T-helper 9 cell (primary cell): ENCODE measurements at places on chromosomes 7 and 10.

DNA sequence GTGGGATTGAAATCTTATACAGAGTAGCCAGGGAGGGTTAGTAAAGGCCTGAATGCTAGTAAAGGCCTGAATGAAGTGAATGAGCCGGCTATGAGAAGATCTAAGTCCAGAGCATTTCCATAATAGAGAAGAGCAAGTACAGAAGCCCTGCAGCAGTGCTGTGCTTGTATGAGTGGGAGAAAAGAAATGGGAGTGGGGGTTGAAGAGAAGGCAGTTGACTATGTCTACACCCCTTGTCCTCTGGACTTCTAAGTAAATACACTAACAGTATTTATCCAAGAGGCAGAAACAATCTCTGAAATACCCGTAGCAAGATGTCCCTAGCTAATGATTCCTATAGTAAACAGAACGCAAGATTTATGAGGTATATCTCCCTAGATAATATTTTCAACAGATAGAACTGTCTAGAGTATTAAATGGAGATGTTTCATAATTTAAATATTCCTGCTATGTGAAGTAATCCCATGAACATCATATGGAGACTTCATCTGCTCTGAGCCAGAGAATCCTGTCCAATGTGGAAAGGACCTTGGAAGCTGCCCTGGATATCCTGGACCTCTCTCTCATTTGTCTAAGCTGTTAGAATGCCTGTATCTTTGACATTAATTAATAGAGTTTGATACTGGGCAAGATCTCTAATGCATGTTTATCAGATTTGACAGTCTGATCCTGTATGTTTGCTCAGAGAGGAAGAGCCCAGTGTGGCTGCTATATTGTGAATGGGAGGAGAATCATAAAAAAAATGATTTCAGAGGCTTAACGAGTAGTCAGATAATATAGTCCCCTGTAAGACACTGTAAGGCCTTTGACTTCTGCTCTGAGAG is 171.6 kb downstream of the LRRN3 start:
- DNase-seq: no peak

GRCh38 chr7:99079104-99079503 is 64.8 kb downstream of the SMURF1 start:
- DNase-seq: no peak

GRCh38 chr7:14321947-14322346 is 332.5 kb upstream of the ETV1 start:
- DNase-seq: no peak

GRCh38 chr7:158265743-158266080 is 321.9 kb downstream of the PTPRN2 start:
- DNase-seq: no peak

GRCh38 chr10:49071160-49071761 is 44.1 kb downstream of the VSTM4 start:
- no peak for DNase-seq

DNA sequence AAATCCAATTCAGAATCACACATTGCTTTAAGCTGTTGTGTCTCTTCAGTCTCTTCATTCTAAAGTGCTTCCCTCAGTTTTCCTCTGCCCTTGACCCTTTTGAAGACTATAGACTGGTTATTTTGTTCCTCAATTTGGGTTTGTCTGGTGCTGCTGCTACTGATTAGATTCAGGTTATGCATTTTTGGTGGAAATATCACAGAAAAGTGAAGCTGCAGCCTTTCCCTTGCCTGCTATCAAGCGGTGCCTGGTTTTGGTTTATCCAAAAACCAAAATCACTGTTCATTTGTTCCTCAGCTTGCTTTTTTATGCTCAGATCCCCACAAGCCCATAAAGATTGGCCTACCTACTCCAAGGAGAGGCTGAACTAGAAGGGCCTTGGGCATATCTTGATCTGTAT is 55.2 kb downstream of the ELMO1 start:
- DNase-seq: no peak

- DNase-seq: no peak
Observed at GRCh38 chr7:157977717-157978496, 609.7 kb downstream of the PTPRN2 start.

DNA sequence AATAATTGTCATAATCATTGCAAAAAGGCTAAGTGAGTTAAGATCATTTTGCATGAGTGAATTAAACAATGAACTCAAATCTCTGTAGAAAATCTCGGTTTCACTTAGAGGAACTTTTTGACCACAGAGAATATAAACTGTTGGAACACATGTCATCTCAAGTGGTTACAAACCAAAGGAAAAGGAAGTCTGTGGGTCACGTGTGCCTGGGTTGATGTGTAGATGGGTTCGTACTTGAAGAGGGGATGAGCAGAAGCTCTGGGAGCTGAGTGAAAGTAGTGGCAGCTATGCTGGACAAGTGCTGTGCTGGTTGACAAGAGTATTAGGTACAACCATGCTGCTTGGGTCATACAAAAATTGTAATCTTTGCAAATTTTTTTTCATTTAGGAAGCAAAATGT is 35.0 kb downstream of the GLRX3 start:
- DNase-seq: no peak

- DNase-seq: no peak
Observed at GRCh38 chr10:93180482-93180931, 106.8 kb downstream of the CYP26A1 start.

GRCh38 chr10:28850784-28851183 is 173.5 kb downstream of the BAMBI start:
- DNase-seq: no peak

DNA sequence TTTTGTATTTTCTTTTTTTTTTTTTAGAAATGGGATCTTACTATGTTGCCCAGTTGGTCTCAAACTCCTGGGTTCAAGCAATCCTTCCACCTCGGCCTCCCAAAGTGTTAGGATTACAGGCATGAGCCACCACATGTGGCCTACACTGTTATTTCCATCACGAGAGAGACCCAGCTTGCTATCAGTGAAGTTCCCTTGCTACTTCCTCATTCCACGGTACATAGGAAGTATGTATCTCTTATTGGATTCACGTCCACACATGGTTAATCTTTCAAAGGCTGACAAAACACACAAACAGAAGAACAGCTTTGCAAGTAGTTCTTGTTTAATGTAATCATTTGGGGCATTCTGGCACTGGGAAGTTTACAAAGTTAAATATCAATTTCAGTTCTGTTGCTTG is 50.9 kb downstream of the DCLRE1A start:
- no peak for DNase-seq

GRCh38 chr10:101322266-101323108 is 31.5 kb upstream of the BTRC start:
- no peak for DNase-seq

DNA sequence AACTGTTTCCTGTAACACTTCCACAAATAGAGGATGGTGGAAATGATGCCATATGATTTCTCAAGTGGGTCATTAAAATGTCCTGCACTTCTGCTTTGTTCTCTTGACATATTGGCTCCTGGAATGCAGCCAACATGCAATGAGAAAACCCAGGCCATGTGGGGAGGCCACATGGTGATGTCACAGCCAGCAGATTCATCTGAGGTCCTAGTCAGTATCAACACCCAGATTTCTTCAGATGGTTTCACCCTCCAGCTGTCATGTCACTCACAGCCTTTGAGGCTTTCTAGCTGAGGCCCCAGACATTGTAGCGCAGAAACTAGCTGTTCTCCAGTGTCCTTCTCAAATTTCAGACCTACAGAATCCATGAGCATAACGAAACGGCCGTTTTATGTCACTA is 102.3 kb upstream of the NUPR2 start:
- DNase-seq: no peak

DNA sequence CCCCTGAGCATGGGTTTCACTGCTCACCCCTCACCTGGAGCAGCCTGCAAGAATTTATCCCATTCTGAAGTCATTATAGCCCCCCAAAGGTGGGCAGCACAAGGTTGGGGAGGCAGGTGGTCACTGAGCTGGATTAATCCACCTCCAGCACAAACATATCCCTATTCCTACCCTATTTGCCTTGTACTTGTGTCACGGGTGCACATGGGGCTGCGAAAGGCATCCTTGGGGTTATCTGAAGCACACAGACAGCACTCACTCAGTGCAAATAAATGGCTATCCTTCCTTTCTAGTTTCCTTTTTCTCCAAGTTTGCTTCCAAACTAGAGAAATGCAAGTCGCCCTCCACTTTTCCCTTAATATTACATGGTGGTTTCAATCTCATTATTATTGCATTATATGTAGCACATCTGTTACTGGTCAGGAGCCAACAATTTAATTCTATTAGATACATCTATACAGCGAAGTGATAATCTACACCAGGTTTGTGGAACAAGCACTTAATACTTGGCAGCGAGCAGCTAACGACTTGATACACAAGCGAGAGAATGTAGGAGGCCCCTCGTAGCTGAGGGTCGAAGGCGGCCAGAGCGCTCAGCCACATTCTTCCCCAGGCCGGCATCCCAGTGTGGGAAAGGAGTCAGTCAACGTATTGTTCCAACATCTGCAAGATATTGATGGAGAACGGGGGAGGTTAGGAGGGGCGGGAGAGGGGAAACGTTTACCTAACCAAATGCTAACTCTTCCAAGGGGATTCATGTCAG is 121.3 kb upstream of the HABP2 start:
- no peak for DNase-seq

DNA sequence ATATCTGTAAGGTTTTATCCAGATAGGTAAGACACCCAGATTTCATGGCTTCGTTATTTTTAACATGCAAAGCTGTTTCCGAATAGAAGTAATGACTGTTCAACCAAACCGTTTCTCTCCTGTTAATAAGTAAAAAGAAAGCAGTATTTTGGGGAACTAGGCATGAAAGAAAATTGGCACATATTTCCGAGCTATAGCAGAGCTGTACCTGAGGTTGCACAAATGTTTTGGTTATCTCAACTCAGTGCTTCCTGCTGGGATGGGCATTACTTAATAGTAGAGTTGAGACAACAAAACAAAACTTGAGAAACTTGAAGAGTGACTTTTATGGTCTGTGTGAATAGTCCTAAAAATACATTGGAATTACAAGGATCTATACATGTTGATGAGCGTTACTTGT is 564.3 kb upstream of the SORCS1 start:
- no peak for DNase-seq

- no peak for DNase-seq
Observed at GRCh38 chr7:23863209-23863787, 153.3 kb downstream of the STK31 start.

DNA sequence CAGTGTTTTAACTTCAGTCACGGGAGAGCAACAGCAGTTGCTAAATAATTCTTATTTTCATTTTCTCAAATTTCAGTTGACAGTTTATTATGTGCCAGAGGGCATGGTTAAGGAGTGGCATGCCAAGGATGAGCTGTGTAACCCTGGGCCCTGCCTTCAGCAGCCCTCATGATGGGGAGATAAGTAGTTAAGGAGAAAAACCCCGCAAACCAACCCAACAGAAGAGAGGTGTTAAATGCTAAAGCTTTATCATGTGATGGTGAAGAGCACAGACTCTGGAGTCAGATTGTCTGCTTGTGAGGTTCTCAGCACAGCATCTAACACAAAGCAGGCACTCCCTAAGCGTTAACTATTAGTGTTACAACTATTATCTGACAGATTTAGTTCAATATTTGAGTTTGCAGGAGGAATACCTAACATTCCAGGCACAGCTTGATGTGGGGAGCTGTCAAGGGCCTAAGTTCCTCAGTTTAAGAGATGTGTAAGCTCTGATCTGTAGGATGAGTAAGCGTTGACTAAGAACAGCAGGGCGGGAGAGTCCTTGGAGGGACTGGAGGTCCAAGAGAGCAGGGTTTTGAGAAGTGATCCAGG is 29.6 kb downstream of the STAM start:
- DNase-seq: no peak

GRCh38 chr10:130974166-130974565 is 337.4 kb downstream of the TCERG1L start:
- no peak for DNase-seq

GRCh38 chr7:82760831-82761230 is 317.3 kb upstream of the CACNA2D1 start:
- no peak for DNase-seq

GRCh38 chr7:86867163-86867762 is 192.2 kb downstream of the ELAPOR2 start:
- DNase-seq: no peak

GRCh38 chr7:80088705-80089104 is 45.9 kb upstream of the GNAI1 start:
- DNase-seq: no peak

DNA sequence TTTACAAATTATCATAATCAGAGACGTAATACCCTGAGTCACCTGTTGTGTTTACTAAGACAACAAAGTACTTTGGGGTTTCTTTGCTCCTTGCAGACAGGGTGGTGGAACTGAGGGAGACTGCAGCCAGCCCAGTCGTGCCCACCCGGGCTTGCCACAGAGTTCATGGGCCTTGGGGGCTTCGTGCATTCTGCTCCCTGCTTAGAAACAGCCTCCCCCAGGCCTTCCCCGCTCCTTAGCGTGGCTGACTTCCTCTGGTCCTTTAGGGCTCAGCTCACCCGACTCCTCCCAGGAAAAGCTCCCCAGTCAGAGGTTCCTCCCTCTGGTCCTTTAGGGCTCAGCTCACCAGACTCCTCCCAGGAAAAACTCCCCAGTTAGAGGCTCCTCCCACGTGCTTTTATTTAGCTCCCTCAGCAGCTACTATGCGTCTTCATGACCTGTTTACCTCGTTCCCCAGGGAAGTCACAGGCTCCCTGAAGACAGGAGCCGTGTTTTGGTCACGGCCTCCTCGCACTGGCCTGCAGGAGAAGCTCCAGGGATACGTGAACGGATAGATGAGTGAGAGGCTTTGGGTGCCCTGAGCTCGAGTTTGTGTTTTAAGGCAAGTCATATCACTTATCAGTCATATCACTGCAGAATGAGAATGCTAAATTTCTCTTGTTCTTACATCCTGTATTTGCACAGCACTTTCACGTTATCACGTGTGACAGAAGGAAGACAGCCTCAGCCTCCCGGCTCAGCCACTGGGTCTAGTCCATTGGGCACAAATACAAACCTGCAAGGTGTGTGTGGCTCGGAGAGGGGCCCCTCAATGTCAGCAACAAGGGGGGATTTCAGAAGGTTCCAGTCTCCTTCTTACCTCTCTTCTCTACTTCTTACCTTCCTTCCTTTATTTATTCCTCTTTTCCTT is 52.7 kb upstream of the VIPR2 start:
- no peak for DNase-seq

DNA sequence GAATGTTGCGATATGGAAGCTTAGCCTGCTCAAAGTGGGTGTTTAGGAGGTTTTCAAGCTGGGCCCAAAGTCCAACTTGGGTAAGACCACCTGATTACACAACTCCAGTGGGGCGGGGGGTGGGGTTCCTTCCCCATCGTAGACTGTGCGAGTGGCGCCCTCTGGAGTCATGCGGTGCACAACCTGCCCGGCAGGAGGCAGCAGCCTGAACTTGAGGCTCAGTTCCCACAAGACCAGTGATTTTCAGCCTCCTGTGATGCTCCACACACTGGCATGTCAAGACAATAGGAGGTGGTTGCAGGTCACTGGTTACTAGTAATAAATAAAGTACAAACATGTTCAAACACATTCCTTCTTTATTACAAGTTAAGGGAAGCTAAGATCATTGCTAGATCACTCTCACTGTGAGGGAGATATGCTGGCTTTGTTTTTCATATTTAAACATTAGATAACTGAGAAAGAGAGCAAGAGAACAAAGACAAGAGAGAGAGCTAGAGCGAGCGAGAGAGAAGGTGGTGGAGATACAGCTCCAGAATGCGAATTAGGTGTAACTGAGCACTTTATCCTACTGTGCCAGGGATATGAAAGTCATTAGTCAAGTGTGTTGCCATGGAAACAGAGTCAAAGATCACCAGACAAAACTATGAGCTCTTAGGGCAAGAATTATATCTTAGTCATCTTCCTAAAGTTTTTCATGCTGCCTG is 97.4 kb upstream of the BMPER start:
- no peak for DNase-seq
